ENCODE measurements at places on chromosomes 12 and 14. TPM values are rescaled to one million over a fixed set of nuclear protein-coding genes. Genes with fewer than 3 reads are reported as not detected.
A peak's percentile ranks its signal among the peaks of the same experiment; 100 is the strongest.

DNA sequence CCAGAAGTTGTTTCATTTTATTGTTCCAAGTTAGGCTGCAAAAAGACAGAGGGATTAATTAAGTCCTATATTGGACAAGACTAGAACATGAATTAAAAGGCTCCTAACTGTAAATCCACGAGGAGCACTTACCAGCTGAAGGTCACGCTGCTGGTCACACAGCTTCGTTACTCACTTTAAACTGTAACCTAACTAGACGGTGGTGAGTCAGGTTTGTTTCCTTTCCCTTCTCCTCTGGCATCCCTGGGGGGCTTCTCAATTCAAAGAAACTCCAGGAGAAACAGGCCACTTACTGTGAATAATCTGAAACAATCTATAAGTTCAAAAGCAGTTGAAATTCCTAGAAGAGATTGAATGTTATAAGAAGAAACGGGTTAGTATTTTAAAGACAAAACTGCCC is 331.4 kb downstream of the BCAT1 start:
- no peak overlapping the region for H3K27ac ChIP-seq
- H3K36me3 ChIP-seq = no peaks in the 10 kb centered on the region
- H3K4me1 ChIP-seq = no peaks in the 10 kb centered on the region

DNA sequence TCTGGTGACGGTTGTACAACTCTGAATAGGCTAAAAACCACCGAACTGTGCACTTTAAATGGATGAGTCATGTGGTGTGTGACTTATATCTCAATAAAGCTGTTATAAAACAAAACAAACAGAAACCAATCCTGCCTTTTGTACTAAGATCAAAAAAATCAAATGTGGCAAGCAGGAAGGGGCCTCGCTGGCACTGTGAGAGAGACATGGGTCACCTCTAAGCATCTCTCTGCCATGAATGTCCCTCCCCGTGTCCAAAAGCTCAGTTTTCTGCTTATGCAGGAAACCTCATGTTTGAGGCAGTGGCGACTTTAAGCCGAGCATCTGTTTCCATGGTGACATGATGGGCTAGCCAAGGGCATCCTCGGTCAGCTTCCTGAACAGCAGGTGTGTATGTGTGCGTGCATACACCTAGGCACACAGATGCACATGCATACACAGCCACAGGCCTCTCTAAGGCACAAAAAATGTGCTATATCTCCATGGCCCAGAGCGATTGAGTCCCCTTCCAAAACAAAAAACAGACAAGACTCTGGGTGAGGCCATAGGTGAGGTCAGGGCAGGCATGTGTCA is 44.4 kb downstream of the ARL6IP4 start:
- H3K4me3 ChIP-seq = no peak overlapping the region
- peaks cover 8% of the 10 kb centered on the region for H3K4me1 ChIP-seq
- DNase-seq = no peak
- no peaks in the 10 kb centered on the region for H3K27me3 ChIP-seq
- H3K27ac ChIP-seq = no peak overlapping the region

DNA sequence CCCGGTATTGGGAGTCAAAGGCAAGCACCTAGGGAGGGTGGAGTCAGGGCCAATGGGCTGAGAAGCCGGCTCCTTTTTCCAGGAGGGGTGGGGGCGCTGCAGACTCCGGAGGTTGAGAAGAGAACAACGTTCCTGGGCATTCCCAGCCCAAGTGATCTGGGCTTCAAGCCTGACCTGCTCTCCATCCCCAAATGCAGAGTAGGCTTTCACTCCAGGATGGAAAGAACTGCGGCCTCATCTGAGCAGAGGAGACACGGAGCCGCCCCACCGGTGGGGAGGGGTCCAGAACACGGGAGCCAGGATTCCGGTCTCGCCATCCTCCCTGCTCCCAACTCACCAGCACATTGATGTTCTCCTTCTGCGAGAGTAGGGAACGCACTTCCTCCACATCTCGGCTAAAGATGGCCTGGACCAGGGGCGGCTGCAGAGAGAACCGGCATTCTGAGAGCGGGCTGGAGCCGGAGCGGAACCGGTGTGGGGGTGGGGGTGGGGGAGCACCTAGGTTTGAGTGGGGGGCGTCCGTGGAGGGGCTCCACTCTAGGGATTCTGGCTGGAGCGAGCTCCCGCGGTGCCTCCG is 605 bp downstream of the ANKRD52 start:
- DNase-seq = no peak
- H3K27me3 ChIP-seq = no peaks in the 10 kb centered on the region
- H3K27ac ChIP-seq = peak overlapping the region; percentile 94
- H3K4me3 ChIP-seq = peak overlapping the region; percentile 90
- peaks cover 24% of the 10 kb centered on the region for H3K4me1 ChIP-seq
- peaks cover 22% of the 10 kb centered on the region for H3K36me3 ChIP-seq

GRCh38 chr12:59873136-59873535 is 277.3 kb downstream of the SLC16A7 start:
- H3K4me1 ChIP-seq = no peaks in the 10 kb centered on the region
- no peak overlapping the region for H3K4me3 ChIP-seq
- no peak for DNase-seq
- H3K27me3 ChIP-seq = no peaks in the 10 kb centered on the region
- H3K36me3 ChIP-seq = no peaks in the 10 kb centered on the region
- H3K27ac ChIP-seq = no peak overlapping the region

The SNRPF gene
- 2.7 TPM for total RNA-seq

The KRT72 gene
- total RNA-seq = not detected

The RHEBL1 gene
- 0.44 TPM for total RNA-seq

Data from esophagus squamous epithelium (tissue), 5 donors.